ENCODE measurements at places on chromosomes 12 and 14. TPM values are rescaled to one million over a fixed set of nuclear protein-coding genes. Genes with fewer than 3 reads are reported as not detected.

Gene CMA1
- total RNA-seq = 1.3 TPM

Gene GYS2
- total RNA-seq = not detected

Gene POTEM
- not detected for total RNA-seq

Gene CLEC1B
- not detected for total RNA-seq

Gene KRT7
- not detected for total RNA-seq

DNA sequence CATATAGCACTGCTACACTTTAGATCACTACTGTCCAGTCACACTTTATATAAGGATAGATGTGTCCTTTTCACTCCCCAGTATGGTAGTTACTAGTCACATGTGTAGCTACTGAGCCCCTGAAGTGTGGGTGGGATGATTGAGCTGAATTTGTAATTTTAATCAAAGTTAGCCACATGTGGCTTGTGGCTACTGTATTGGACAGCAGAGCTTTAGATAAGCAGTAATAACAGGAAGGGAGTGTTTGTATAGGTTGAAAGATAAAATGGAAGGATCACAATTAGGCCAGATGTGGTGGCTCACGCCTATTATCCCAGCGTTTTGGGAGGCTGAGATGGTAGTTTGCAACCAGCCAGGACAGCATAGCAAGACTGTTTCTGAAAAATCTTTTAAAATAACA is 23.5 kb downstream of the NAA30 start:
- no peak for DNase-seq

- no peak for DNase-seq
Observed at GRCh38 chr14:56422703-56423213, 156.8 kb upstream of the TMEM260 start.

GRCh38 chr14:35331605-35332516 is 39.7 kb downstream of the PSMA6 start:
- no peak for DNase-seq

DNA sequence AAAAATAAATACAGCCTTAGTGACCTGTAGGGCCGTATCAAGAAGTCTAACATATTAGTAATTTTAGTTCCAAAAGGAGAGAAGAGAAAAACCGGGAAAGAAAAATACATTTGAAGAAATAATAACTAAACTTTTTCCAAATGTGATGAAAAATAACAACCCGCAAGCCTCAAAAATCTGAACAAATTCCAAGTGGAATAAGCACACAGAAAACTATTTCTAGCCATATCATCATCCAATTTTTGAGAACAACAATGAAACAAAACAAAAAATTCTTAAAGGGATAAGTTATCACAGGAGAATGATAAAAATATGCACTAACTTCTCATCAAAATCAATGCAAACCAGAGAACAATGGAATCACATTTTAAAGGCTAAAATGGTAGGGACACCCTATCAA is 198.1 kb upstream of the PLXNC1 start:
- DNase-seq = no peak

GRCh38 chr12:107327651-107328182 is 234.4 kb upstream of the CRY1 start:
- no peak for DNase-seq

GRCh38 chr12:46556819-46557524 is 184.4 kb upstream of the SLC38A2 start:
- DNase-seq = no peak

GRCh38 chr12:93944911-93945310 is 203.5 kb upstream of the PLXNC1 start:
- no peak for DNase-seq

DNA sequence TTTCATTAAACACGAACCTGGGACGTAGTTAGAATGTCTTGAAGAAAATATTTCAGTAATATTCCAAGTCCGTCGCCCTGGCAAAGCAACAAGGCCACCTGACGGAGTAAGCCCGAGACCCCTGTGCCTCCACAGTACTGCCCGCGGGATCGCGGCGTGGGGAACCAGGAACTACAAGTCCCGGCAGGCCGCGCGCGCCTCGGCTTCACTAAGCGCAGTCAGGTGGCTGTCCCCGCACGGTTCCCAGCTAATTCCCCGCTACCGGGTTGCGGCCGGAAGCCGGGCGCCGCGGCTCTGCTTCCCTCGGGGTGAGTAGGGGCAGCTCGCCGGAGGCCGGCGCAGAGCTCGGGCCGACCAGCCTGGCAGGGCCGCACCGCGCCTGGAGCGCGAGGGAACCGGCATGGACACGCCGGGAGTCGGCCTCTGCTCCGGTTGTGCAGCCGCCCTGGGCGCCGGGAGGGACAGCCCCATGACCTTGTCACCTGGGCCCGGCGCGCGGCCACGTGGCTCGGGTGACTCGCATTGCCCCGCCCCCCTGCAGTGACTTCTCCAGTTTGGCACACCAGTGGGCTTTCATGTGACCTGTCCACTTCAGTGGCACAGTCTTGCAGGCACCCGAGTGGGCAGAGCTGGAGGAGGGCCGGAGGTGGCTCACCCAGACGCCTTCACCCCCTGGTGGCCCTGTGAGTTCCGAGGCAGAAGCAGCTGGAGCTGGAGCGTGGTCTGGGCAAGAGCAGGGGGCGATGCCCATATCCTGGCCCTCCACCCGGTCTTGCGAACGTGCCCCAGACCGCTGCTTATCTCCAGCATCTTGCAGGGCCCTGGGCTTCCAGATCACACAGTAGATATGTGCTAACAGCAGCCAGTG is at the start of gene ADCK1:
ADCK1 (plus strand) TSS at position 247 of the 868 bp plus-strand sequence. CDS start 18,870 bp downstream, outside the sequence.
- peak; percentile 95 for DNase-seq

GRCh38 chr12:113601656-113602263 is 130.1 kb upstream of the LHX5 start:
- DNase-seq = no peak

GRCh38 chr14:102833341-102833740 is 56.1 kb downstream of the TRAF3 start:
- DNase-seq = no peak

GRCh38 chr12:3119192-3119755 is 42.1 kb downstream of the TSPAN9 start:
- DNase-seq = no peak

- no peak for DNase-seq
Observed at GRCh38 chr12:85803231-85803630, 33.0 kb downstream of the RASSF9 start.

DNA sequence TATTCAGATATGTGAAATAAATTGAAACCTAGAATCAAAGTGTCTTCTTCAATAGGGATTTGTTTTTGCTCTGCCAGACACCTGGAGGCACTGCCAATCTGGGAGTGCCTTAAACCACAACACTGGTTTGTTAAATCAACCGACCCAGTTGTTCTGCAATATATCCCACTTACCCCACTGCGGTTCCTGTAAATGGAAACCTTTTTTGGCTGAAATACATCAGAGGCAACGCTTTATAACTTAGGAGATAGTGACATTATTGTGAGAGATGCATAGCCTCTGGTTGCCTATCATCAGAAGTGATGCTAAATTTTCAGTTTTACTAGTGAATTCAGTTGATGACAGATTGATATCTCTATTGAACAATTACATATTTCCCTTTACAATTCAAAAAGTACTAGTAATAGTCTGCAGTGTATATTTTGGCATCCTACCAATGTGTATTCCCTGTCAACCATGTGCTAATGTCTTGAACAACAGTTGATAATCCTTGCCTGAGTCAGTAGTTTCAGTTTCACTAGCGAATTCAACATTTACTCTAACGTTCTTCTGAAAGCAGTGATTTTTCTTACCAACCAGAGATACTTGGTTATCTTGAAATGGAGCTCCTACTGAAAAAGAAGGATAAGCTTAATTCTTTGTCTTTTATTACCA is 30.5 kb downstream of the PPP2R5C start:
- no peak for DNase-seq

GRCh38 chr14:75339059-75339458 is 60.4 kb downstream of the FOS start:
- DNase-seq = no peak

DNA sequence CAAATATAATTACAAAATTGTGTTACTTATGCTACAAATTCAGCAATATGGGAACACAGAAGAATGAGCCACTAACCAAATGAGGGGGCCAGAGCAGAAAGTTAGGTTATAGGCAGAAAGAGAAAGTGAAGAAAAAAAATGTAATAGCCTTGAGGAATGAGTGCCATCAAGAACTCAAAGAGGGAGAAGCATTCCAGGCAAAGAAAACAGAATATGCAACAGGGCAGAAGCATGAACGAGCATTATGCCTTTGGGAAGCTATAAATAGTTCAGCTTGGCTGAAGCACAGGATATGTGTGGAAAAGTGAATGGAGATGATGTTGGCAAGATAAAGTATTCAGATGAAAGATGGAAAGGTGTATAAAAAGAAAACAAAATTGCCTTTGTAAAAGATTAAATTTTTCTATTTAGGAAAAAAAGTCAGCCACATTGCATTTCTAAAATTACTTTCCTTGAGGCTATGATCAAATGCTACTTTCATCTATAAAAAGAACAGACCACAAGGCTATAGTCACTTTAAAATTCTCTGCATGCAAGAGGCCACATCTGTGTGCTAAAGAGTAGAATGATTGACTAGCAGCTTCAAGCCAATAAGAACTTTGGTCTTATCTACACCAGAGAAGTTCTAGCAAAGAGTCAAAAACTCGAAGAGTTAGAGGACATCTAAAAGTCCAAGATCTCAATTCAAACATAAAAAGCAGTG is 193.6 kb upstream of the GARIN6 start:
- no peak for DNase-seq
